ENCODE measurements at places on chromosomes 2 and 18.

DNA sequence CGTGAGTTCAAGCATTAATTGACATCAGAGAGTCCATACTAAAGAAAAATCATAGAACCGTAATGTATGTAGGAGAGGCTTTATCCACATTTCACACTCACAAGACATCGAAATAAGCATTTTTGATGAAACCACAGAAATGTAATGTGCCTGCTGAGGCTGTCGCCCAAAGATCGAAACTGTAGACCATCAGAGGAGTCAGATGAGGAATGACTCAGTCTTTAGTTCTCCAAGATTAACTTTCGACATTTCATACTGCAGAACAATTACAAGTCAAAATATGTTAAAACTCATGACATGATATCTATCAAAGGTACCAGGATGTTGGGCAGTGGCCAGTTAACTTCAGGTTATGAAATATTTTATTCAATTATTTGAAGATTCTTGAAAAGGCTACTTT, 79.6 kb downstream of the RAB31 start:
- DNase-seq: no peak

DNA sequence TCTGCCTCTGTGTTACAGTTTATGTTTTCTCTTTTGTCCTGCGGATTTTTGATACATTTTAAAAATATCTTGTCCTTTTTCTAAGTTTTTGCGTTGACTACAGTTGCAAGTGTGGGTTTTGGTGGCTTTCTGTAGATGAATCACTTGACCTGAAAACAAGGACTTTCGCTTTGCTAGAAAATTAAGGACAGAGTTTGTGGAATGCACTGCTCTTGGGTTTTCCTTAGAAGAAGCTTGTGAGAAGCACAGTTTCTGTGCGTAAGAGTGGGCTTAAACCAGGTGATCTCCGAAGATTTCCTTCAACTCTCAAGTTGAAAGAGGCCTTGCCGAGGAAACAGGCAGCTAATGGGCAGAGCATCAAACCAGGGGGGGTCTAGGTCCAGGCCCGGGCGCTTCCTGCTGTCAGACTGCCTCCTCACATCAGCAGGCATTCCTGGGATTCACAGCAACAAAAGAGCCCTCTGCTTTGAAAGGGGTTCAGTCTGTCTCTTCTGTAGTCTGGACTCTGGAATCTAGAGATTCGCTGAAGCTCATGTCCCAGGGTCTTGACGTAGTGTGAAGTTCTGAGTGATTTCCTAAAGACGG, 17.3 kb downstream of the NCK2 start:
- DNase-seq: no peak

GRCh38 chr2:54639609-54640008, 83.9 kb upstream of the EML6 start:
- no peak for DNase-seq

DNA sequence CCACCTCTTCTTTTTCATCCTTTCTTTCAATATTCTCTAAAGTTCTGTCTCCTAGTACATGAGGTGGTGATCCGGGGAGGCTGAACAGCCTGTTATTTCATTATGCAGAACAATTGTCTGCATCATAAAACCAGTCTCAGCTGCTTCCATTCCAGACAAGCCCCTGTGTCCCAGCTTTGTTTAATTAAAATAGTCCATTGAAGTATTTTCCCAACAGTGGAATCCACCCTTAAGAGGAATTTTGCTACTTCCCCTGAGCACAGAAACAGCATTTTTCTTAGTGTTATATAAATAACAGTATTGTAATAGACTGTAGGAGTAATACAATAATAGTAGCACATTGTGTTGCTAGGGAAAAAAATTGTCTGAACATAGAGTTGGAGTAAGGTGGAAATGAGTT, 395.4 kb upstream of the TCF4 start:
- DNase-seq: no peak

- no peak for DNase-seq
Observed at GRCh38 chr18:34510926-34511325, 199.2 kb upstream of the DTNA start.

DNA sequence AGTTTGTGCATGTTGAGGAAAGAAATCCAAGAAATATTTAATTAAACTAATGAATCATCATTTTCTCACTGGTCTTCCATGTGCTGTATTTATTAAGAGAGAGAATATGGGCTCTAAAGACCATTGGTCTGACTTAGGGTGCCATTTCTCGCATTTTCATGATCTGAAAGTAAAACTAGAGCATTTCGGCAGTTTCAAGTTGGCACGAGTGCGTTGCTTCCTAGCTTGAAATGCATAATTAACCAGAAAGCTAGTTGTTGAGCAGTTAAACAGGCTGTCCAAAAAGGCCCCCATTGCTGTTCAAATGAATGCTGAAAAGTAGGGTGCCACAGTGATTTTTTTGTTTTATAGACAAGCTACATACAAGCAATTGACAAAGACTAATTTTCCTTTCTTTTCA, 47.4 kb downstream of the SLC8A1 start:
- DNase-seq: no peak

GRCh38 chr2:168530982-168531622, 75.0 kb downstream of the CERS6 start:
- DNase-seq: no peak

- no peak for DNase-seq
Observed at GRCh38 chr2:127596311-127597045, 49.5 kb upstream of the GPR17 start.

DNA sequence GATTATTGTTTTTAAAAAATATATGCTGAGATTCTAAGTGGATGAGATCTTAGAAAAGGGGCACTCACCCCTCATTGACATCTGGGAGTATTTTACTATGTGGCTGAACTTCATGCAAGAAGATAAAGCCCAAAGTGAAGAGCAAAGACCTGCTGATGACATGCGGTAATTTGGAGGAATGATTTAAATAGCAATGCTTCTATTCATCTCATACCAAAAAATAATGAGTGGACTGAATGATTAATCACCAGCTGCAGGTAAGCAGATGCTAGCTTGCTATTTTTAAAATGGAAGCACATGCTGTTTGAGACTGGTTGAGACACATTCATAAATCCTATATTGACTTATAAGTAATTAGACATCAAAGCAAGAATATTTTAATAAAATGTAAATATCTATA, 12.7 kb upstream of the CDK15 start:
- no peak for DNase-seq

DNA sequence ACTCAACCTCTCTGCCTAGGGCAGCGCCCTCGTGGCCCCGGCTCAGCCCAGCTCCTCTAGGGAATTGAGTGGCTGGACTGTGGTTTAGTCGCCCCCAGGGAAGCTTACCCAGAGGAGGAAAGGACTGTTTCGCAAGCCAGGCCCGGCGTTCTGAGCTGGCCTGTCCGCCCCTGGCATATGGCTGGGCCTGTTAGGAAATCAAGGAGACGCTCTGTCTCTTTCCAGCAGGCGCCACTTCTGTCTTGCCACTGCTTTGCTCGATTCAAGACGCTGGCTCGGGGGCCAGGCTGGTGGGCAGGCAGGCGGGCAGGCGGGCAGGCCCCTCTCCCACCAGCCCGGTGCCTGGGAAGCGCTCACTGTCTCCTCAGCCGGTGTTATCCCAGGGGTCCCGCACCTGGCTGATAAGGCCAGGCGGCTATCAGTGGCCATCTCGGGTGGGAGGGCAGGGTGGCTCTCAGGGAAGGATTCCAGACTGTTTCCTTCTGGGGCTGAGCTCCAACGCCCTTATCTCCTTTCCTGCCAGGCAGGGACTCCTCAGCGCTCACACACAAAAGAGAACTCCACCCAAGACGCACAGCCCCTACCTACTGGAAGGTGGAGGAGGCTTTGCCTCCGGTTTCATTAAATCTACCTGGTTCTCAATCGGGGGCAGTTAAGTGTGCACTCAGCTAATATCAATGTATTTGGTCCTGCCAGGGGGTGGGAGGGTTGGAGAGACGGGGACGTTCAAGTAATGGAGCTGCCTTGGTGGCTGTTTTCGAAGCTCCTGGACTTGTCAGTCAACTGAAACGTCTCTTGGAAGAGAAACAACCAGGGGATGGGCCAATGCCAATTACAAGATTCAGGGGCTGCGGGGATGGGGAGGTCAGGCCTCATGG, 109.1 kb downstream of the SMAD7 start:
- no peak for DNase-seq

DNA sequence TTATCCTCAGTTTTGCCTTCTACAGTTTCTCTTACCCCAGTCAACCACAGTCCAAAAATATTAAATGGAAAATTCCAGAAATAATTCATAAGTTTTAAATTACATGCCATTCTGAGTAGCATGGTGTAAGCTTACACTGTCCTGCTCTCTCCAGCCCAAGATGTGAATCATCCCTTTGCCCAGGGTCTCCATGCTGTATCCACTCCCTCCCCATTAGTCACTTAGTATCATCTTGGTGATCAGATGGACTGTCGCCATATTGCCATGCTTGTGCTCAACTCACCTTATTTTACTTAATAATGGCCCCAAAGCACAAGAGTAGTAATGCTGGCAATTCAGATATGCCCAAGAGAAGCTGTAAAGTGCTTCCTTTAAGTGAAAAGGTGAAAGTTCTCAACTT, 18.5 kb upstream of the CCNT2 start:
- no peak for DNase-seq

DNA sequence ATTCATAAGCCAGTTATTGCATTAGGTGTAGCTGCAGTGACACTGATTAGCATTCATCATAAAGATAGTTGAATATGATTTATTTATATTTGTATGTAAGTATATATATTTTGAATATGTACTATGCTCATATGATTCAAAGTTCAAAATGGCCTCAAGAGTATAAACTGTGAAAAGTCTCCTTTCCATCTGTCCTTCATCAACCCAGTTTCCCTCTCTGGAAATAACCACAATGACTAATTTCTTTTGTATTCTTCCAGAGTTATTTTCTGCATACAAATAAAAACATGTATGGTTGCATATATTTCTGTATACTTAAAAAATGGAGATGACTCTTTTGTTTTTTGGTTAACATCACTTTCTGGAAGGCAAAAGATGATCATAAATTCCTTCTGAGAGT, 95.2 kb downstream of the CAMKMT start:
- DNase-seq: no peak

GRCh38 chr18:12391487-12392165, 14.6 kb upstream of the AFG3L2 start:
- peak; percentile 16 for DNase-seq

DNA sequence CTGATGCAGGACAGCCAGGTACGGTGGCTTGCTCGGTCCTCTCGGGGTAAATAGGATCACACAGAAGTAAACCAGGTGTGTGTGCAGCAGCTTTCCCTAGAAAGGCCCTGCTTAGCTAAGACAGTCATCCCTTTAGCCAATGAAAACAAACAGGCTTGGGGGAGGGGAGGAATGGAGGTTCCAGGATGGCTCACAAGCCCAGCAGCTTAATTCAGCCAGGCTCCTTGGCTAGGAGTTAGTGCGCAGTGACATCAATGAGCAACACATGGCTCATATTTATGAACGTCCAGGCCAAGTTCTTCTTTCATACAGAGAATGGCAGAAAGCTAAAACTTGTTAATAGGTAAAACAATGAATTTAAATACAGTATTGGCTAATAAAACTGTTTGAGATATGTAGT, 10.2 kb downstream of the IAH1 start:
- DNase-seq: no peak

DNA sequence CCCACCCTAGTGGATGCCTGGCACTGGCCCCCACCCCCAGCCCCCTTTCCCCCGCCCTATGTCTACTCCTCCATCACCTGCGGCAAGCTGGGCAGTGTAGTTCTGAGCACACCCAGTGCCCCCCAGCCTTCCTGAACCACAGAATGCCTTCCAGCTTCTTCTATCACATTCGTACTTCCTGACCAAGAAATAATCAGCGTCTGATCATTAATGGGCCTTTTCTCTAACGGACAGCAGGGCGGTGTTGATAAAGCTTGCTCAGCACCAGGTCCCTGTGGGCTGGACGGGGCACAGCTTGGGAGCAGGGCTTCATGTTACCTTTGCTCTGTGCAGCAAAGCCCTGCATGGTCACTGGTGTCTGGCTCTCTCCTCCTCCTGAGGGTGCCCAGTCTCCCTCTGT, 15.4 kb downstream of the UXS1 start:
- no peak for DNase-seq

DNA sequence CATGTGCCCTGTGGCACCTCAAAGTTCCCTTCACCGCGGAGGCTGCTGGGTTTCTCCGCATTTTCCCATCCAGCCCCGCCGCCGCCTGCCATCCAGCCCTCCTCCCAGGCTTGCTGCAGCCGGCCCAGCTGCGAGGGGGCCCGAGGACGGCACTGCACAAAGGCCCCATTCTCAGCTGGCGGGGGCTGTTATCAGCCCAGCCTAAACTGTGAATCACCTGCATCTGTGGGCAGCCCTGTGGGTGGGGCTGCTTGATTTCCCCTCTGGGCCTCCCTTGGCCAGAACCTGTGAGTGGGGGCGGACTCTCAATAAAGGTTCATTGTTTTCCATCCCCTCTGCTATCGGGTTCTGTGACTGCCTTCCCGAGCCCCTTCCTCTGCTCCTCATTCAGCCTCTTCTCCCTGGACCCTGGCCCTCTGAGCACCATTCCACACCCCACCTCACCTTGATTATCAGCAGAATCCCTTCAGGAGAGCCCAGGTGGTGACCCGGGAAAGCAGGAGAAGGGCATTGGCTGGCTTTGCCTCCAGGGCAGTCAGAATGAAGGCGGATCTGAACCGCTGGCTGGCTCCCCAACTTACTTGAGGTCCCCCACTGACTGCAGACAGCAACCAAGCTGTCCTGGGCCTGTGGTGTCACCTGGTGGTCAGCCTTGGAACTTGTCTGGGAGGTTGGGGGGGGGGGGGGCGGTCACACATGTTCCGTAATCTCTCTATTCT, 204.5 kb downstream of the ZFP36L2 start:
- DNase-seq: no peak

DNA sequence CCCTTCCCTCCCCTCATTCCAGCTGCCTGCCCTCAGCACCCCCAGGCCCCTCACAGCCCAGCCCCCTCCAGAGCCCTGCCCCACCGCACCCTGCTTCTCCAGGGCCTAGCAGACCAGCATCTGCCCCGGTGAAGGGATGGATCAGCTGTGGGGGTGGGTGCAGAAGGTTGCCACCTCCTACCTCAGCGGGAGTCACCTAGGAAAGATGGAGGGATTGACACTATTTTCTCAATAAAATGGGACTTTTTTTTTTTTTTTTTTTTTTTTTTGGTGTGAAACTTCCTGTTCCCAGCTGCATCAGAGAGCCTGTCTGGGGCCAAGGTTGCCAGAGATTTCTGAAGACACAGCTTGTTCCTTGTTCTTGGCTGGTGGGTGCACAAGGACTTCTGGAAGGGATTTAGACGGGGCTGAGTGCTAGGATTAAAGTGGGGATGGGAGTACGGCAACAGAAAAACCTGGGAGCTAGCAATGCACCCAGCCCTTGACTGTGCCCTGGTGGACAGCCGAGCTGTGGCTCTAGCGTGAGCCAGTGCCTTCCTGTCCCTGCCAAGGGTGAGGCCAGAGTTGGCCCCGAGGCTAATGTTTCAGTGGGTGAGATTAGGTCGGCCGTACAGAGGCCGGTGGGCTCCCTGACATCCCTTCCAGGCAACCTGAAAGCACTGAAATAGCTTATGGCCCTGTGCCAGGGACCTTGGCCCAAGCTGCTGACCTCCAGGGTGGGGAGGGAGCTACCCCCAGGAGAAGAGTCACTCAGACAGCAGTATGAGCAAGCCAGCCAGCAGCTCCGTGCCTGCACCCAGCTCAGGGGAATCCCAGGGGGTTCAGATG, 4.6 kb downstream of the B3GNT7 start:
- DNase-seq: no peak
